ENCODE measurements at places on chromosomes 6 and 20. TPM values are rescaled to one million over a fixed set of nuclear protein-coding genes. Genes with fewer than 3 reads are reported as not detected.

Gene SLC17A9
- total RNA-seq: 19.2 TPM

Gene SAMD5
- total RNA-seq: 3.2 TPM

Gene SCUBE3
- total RNA-seq: 0.30 TPM

Gene UBE2C
- total RNA-seq: 21.4 TPM

Gene TRIM15
- total RNA-seq: not detected

Gene MTCH1
- 327 TPM for total RNA-seq

Gene ACTL10
- total RNA-seq: 3.6 TPM

Gene TUBB2B
- 3.6 TPM for total RNA-seq

Gene ECT2L
- total RNA-seq: not detected

Gene SRSF12
- total RNA-seq: not detected

Gene PRSS16
- not detected for total RNA-seq

Gene ULBP1
- total RNA-seq: 0.46 TPM

Gene HLA-DOB
- not detected for total RNA-seq

Gene CDH26
- not detected for total RNA-seq

Gene PACRG
- total RNA-seq: not detected

Gene ADGRB3
- total RNA-seq: under 0.01 TPM

Gene GLP1R
- total RNA-seq: not detected

Gene ZNF335
- total RNA-seq: 10.5 TPM

Gene DLL1
- total RNA-seq: 1.7 TPM

Gene CDK5RAP1
- 33.1 TPM for total RNA-seq

Gene CFB
- total RNA-seq: 1.3 TPM

Gene SLC22A3
- total RNA-seq: 0.32 TPM

Gene BMP7
- total RNA-seq: not detected

Gene BEND6
- total RNA-seq: 0.97 TPM

Gene CALHM4
- 0.46 TPM for total RNA-seq

Gene LHFPL5
- total RNA-seq: not detected

Gene POM121L2
- total RNA-seq: not detected

Gene C20orf144
- total RNA-seq: not detected

Gene PANK2
- 88.1 TPM for total RNA-seq

Gene OTOR
- total RNA-seq: not detected

Gene CST2
- not detected for total RNA-seq

Gene MRPS10
- total RNA-seq: 57.2 TPM

Gene DEFB124
- total RNA-seq: not detected

Gene ACSS1
- 14.0 TPM for total RNA-seq

Gene CDSN
- total RNA-seq: not detected

Gene TBPL1
- 23.1 TPM for total RNA-seq

Measured in epithelial cell of umbilical artery (primary cell).